ENCODE measurements at places on chromosomes 2 and 18. TPM values are rescaled to one million over a fixed set of nuclear protein-coding genes. Genes with fewer than 3 reads are reported as not detected.

DNA sequence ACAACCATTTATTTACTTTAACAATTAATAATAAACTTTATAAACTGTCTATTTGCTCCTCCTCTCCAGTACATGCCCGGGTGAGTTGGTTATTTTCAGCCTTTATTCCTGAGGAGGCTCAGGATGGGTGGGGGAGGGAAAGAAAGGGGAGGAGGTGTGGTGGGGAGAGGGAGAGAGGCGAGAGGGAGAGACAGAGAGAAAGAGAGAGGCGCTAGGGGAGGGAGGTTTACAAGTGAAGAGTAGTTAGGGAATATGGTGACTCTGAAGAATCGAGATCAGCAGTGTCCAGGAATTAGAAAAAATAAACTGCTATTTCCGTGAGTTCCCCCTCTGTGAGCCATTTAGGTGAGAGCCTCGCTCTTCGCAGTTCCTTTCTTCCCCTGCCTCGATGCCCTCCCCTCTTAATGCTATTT is 138.9 kb downstream of the MEIS1 start:
- no peak for DNase-seq

- no peak for DNase-seq
These were observed 182.7 kb downstream of the RNF152 start for GRCh38 chr18:61710082-61710620.

DNA sequence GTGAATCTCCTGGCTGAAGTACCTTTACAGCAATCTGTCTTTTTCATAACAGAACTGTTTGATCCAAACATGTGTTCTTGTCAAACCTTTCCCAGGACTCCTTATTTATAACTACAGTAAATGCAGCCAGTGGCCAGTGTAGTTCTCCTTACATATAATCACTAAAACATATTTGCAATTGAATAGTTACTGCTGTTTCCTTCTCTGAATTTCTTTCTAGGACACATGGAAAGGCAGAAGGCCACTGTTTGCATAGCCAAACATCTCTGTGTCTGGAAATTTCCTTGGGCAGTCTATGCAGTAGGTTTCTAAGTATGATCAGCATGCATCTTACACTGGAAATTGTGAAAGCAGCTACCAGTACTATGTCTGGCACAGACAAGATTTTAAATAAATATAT is 57.4 kb upstream of the COL3A1 start:
- DNase-seq: no peak

GRCh38 chr2:64273524-64274398 is 129.5 kb upstream of the PELI1 start:
- DNase-seq: peak; percentile 80

GRCh38 chr2:178523596-178524134 is 43.4 kb downstream of the PLEKHA3 start:
- no peak for DNase-seq

DNA sequence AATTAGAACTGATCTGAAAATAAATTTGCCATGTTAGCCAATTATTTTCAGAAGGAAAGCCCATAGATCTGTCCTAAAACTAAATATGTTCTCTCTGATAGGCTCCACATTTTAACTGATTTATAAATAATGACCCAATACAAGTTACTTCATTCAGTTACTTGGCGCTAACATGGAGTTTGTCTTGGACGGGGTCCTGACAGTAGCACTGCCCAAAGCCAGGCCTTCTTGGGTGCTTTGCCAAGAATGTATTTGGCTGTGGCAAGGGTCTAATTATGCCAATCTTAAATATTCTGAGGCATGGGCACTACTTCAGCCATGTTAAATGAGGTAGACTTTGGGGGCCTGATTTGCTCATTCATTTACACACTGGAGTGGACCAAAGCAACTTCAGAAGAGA is 135.0 kb upstream of the PKDCC start:
- DNase-seq: no peak

DNA sequence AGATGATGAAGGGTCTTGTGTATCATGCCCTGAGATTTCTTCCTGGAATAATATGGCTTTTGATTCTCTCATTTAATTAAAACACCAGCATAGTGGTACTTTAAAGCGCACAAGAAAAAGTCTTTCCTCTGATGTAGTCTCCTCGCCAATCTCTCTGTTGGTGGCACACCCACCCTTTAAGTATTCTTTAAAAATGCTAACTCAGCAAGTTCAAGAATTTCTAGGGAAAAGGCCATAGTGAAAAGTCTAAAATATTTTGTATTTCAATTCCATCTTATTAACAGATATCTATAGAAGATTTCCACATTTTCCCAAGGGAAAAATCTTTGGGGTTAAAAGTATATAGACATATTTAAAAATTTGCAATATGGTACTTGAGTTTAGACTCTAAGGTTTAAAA is 34.7 kb downstream of the ACMSD start:
- DNase-seq: no peak

GRCh38 chr18:41789001-41789400 is 166.0 kb upstream of the PIK3C3 start:
- DNase-seq: no peak

- no peak for DNase-seq
These were observed 158.2 kb downstream of the NEB start for GRCh38 chr2:151576080-151576479.

- DNase-seq: peak; percentile 65
These were observed 309.0 kb downstream of the GULP1 start for GRCh38 chr2:188600536-188601210.

DNA sequence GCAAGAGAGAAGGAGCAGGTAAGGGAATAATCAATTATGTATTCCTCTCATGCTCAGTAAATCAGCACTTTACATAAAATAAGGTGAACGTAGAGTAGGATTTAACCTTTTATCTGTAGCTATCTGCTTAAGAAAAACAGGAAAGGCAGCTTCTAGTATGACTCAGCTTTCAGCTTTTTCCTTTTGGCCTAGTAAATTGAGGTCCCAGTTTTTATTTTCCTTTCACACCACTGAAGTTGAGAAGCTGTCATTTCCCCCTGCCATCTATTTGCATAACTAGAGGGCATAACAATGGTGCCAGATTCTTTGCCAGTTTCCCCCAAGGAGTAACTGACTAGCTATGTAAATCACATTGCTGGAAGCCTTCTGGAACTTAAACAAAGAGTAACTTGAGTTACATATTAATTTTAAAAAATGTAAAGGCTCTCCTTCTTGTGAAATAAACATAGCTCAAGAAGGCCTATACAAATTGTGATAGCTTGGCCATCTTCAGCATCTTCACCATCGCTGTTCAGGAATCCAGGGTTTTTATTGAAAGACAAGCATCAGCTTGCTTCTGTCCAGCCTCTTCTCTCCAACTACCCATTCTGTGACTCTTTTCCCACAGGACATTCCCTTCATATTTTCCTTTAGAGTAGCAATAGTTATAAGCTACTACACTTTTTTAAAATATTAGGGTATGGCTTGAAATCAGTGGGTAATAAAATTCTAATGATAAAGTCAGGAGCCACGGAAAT is 97.0 kb downstream of the KYNU start:
- no peak for DNase-seq

GRCh38 chr18:38221476-38222100 is 656.0 kb upstream of the CELF4 start:
- DNase-seq: no peak

- DNase-seq: no peak
These were observed 64.9 kb downstream of the LPIN2 start for GRCh38 chr18:2948038-2948437.

DNA sequence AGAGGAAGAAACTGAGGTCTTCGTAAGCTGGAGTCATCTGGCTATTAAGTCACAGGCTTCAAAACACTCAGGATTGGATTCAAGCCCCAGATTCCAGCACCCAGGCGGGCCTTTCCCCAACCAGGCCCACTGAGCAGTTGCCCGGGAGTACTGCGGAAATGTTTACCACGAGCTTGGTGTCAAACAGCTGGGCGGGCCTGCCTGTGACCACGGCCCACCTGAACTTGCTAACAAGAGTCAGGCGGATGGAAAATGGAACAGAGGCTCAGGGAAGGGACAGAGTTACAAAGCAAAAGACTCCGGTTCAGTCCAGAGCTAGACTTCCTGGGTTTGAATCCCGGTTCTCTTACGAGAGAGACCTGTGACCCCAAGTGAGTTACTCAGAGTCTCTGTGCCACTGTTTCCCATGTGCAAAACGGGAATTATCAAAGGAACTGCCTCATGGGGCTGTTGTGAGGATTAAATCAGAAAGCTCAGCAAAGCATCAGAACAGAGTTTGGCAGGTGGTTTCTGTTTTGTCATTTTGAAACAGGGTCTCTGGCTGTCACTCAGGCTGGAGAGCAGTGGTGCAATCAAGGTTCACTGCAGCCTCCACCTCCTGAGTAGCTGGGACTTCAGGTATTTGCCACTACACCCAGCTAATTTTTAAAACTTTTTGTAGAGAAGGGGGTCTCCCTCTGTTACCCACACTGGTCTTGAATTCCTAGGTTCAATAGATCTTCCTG is 49.0 kb upstream of the TFCP2L1 start:
- no peak for DNase-seq

DNA sequence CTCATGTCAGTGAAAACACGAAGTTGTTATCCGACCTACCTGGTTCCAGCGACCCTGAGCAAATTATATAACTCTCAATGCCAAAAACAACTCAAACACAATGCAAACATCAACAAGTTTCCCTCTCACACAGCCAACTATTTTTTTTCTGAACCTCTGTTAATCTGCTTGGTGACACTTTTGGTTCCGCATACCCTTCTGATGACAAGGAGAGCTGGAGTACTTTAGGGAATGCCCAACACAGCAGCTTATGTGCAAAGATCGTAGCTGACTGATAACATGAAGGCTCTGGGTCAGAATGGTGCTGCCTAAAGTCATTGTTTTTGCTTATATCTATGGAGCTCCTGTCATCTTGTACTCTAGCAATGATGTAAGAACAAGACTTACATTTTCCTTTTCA is 72.7 kb upstream of the CCDC68 start:
- no peak for DNase-seq

Gene OSBPL1A
- 20.1 TPM for polyA plus RNA-seq

Gene GKN1
- not detected for polyA plus RNA-seq

Gene HYCC2
- polyA plus RNA-seq: 6.9 TPM

Gene CELF4
- polyA plus RNA-seq: not detected

Gene KIF5C
- polyA plus RNA-seq: 0.17 TPM

Gene ALK
- not detected for polyA plus RNA-seq

Gene RUFY4
- not detected for polyA plus RNA-seq

Gene METTL5
- 17.3 TPM for polyA plus RNA-seq
